ENCODE measurements at places on chromosomes 1 and 21.

- DNase-seq, result no peak
Measured at GRCh38 chr1:67118646-67119045, 16.1 kb downstream of the C1orf141 start.

- no peak for DNase-seq
Measured at GRCh38 chr1:228706305-228706704, 29.0 kb upstream of the RHOU start.

DNA sequence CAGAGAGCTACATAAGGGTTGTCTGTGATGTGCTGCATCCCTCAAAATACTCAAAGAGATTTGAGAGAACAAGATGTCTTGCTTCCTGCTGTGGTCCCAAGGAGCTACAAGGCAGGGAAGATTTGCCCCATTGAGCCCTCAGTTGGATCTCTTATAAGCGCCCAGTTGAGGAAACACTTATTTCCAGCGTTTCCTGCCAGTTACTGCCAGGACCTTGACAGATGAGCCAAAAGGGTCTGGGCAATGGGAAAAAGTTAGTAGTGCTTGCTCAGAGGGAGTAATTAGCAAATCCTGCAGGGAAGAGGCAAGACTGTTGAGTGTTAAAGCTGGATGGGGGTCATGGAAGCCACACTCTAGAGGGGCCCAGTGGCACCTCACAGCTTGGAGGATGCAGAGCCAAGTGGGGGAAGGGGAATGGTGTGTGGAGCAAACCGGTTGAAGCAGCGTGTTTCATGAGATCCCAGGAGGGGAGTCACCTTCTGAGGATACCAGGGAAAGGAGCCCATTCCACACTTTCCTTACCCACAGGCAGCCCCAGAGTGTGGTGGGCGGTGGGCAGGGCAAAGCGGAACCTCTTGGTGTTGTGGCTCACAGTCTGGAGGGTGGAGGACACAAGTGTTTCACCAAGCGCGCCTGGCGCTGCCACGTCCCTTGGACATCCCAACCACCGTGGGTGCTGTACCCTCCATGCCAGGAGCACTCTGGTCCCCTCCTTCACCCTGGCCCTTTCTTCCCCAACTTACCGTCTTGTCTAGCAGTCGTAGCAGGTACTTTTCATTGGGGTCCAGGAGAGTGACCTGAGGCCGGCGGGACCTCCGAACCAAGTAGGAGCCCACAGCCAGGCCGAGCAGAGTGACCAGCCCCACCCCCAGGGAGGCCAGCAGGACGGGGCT lies 805 bp downstream of the CYB5R1 start:
- no peak for DNase-seq

DNA sequence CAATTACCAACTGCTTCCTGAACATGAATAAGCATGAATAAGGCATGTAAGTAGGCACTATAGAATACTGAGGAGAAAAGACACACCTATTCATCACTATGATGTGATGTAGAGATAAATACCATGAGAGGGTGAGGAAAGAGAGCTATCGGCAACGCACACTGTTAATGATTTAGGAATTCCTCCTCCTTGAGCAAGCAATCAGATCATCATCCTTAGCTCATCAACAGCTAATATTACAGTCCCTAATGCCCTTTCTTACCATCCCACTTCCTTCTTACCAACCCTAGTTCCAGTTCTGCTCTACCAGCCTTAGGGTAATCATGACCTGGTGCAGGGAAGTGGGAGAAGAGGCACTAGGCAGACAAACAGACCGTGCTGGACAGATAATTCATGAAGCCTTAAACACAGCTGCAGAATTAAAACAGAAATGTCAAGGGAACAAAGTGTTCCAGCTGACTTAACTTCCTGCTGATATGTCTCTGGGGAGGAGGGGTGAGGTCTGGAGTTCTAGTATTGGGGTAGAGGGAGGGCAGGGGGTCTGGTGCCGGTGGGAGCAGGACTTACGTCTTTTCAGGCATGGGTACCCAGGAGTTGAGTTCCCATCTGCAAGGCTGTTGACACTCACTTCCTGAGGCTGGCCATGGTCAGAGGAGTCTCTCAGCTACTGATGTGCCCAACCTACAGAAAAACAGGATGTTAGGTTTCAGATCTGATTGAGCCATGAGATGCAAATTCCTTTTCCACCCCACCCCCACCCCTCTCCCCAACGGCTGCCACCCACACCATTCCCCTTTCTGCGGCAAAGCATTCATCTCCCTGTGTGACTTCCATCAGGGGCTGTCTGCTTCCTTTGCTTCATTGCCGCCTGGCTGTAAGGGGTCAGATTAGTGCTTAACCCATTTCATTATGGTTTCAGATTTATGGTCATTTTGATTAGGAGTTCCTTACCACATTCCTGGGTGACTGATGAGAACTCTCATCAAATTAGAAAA lies 12.6 kb upstream of the RCSD1 start:
- no peak for DNase-seq

GRCh38 chr1:61053712-61054600 lies 28.4 kb upstream of the NFIA start:
- no peak for DNase-seq

GRCh38 chr1:159509440-159510228 lies 26.2 kb downstream of the OR10J5 start:
- DNase-seq, result no peak

DNA sequence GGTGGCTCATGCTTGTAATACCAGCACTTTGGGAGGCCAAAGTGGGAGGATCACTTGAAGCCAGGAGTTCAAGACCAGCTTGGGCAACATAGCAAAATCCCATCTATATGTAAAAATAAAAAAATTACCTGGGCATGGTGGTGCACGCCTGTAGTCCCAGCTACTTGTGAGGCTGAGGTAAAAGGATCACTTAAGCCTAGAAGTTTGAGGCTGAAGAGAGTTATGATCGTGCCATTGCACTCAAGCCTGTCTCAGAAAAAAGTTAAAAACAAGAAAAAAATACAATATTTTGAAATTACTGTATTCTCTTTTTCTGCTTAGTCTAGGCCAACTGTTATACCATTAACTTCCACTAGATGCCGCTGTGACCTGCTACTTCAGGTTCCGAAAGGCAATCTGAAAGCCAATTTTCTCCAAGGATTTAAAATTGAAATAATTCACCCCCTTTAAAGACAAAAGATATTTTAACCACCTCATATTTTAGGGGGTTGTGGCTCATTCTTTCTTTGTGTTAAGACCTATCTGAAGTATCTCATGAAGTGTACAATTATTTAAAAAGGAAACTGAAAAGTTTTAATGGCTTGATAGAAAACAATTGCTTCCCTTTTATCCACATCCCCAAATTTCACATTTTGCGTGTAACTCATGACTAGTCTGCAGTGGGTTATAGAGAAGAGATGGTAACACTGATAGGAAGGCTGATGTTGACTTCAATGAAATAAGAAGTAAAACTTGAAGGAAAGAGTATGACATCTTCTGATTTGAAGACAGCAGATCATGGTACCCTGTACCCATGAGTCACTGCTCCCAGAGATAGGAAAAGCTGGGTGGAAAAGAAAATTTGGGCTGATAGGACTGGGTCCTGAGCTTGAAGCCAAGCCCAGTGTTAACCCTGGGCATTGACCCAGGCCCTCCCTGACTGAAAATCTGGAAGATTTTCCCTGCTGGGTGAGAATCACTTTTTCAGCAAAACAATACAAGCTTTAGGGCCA lies 24.4 kb upstream of the CLDN14 start:
- no peak for DNase-seq

GRCh38 chr1:225435076-225435475 lies 7.2 kb upstream of the LBR start:
- no peak for DNase-seq

DNA sequence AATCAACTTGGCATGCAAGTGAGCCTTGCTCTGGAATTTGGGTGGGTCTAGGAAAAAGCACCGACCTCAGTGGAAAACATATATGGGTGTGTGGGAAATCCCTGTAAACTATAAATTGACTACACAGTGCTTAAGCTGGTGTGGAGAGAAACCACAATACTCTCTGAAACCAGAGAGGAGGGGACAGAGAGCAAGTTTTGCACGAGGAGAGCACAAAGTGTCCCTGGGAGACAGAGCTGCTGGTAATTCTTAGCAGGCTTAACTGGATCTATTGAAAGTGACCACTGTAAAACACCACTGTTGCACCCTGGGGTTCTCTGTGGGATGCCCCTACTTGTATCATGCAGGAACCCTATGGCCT lies 12.8 kb downstream of the KCNJ15 start:
- no peak for DNase-seq

DNA sequence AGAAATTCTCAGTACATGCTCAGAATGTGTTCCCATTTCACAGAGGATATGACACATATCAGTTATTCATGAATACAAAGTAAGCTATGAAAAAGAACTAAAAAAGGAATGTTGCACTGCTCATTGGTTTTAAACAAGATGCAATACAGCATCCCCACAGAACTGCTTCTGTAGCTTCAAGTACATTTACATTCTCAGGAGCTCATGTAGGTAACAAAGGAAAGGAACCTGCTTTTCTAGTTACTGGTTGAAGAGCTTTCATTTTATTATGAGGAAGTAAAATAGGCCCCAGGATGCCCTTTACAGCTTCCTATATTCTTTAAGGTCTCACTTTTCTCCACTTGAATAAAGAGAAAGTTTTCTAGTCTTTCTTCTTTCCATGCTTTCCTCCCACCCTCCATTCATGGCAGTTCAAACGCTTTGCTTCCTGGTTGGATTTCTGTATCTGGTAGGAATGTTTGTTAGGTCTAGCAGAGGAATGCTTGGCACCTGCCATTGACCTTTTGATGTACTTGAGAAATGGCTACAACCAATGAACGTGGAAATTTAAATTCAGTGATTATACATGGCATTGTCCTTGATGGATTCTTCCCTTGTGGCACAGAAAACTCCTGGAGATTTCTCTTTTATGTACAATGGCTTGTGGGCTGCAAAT lies 27.1 kb upstream of the KCNK2 start:
- DNase-seq, result no peak

GRCh38 chr21:15112858-15113257 lies 48.1 kb upstream of the NRIP1 start:
- no peak for DNase-seq

GRCh38 chr1:184513966-184514365 lies 127.1 kb downstream of the C1orf21 start:
- no peak for DNase-seq

DNA sequence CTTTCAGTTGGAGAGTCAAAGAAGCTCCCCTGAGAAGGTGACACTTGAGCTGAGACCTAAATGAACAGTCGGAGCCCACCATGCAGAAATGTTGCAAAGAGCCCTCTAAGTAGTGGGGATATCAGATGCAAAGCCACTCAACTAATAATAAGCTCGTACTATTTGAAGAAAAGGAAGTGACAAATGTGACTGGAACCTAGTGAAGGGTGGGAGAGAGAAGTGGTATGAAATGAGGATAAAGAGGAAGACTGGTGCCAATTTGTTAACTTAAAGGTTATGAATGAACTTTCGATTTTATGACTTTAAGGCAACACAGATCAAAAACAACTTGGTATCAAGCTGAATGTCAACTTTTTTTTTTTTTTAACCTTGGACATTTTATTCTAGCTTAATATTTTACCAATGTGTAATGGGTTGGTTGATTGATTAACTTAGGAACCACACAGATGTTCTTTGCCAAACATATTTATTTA lies 14.7 kb downstream of the LYPLAL1 start:
- no peak for DNase-seq

GRCh38 chr21:16976193-16976592 lies 536.6 kb upstream of the CXADR start:
- DNase-seq, result no peak

- DNase-seq, result no peak
Measured at GRCh38 chr1:157868654-157869053, 27.0 kb upstream of the CD5L start.

- DNase-seq, result no peak
Measured at GRCh38 chr1:248891758-248892157, 14.3 kb upstream of the PGBD2 start.

DNA sequence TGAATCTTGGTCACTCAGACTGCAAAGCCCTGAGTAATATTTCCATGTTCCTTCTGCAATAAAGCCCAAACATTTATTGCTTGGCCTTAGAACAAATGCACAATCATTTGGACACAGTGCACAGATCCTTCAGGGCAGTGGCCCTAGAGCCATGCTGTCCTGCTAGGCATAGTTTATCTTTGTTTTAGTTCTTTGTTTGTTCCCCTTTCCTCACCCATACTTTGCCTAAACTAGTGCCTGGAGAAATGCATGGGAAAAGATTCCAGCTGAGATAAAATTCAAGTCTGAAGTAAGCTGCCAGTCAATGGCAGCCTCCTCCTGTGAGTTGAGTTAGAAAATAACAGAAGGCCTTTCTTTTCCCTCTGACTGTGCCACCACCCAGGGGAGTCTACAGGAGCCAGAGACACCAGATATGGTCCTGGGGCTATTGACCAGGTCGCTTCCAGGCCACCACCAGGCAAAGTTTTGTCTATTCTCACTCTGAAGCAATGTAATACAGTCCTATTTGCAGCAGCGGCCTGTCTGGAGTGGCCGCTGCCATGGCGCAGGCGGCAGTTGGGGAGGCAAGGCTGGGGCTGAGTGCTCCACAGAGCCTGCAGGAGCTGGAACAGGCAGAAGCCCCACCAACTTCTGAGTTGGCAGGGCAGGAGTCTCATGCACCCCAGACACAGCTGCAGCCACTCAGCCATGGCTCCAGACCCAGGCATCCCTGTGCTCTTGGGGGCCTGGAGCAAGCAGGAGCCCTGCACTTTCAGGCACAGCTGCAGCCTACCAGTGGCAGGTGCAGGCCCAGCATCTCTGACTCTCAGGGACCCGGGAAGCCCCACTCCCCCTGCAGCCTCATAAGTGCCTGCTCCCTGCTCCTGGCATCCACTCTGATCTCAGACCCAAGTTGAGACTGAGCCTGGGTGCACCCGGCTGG lies 258.6 kb downstream of the GPATCH2 start:
- no peak for DNase-seq

- no peak for DNase-seq
Measured at GRCh38 chr1:65020774-65021173, 54.4 kb upstream of the JAK1 start.

- no peak for DNase-seq
Measured at GRCh38 chr1:84619383-84620102, 45.3 kb upstream of the CTBS start.

GRCh38 chr1:41390166-41390565 lies 28.9 kb downstream of the FOXO6 start:
- no peak for DNase-seq

DNA sequence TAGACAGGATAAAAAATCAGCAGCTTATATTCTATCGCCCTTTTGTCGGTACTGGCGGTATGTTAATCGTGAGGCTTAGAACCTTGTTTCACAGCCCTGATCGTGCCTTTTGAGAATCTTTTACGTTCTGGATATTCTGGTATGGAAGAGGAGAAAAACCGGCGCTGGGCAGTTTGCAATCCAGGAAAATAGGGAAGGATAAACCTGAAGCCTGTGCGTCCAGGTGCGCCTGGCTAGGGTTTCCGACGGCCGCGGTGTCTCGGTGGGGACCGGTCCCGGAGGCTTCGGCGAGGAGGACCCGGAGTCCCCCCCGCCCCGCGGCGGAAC lies 258 bp upstream of the SYPL2 start:
- DNase-seq, result no peak

GRCh38 chr1:192945390-192946130 lies 113.6 kb downstream of the UCHL5 start:
- no peak for DNase-seq

- no peak for DNase-seq
Measured at GRCh38 chr21:35840197-35840799, 220.0 kb downstream of the SETD4 start.

Measured in breast epithelium (tissue), 4 donors.